AML-193 (cell line): ENCODE measurements at places on chromosomes 7 and 10.

DNA sequence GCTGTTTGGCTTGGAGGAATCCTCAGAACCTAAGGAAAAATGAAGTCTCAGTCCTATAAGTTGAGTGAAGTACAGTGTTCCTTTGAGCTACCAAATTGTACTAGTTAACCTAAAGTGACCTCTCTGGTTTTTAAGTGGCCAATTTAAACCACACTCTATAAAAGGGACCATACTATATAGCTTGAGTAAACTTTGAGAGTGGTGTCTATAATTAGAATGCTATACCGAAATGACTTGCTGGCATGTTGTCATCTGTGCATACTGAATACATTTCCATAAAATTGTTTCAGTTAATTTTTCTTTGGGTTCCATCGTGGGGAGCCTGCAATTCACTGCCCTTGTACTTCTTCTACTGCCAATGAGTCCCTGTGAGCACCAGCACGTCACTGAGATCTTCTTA is 151.1 kb downstream of the DKK1 start:
- no peak for DNase-seq

DNA sequence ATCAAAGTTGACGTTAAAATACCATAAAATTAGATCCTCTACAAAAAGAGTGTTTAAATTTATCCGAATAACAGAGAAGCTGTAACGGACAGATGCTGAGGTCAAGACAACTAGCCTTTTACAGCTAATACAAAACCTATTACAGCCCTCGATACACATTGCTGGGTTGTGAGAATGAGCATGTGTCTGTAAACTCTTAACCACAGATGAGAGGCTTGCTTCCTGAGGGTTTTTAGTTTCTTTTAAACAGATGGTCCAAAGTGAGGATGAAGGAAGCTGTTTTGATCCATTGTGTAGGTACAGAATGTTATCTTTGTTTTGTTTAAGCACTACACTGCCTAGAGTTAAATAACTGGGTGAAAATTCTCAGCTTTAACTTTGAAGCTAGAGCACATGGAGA is 578.2 kb downstream of the PARD3 start:
- no peak for DNase-seq

GRCh38 chr10:9450801-9451200 is 1396.3 kb downstream of the GATA3 start:
- no peak for DNase-seq

DNA sequence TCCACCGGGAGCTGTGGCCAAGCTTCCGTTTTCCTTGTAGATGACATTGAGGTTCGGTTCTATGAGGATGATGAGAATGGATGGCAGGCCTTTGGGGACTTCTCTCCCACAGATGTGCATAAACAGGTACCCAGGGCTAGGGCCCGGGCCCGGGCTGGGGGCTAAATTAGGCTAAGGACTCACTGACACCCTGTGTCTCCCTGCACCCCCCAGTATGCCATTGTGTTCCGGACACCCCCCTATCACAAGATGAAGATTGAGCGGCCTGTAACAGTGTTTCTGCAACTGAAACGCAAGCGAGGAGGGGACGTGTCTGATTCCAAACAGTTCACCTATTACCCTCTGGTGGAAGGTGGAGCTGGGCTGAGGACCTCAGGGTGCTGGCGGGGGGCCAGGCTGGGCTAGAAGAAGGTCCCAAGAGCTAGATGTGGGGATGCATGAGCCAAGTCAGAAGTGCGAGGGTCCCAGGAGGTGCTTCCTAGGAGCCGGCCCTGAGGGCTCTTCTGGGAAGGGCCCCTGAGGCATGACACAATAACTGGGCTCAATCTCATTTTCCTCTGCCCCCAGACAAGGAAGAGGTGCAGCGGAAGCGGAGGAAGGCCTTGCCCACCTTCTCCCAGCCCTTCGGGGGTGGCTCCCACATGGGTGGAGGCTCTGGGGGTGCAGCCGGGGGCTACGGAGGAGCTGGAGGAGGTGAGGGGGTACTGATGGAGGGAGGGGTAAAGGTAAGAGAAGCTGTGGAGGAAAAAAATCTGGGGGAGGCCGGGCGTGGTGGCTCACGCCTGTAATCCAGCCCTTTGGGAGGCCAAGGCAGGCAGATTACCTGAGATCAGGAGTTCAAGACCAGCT is 2.9 kb downstream of the NFKB2 start:
- no peak for DNase-seq

DNA sequence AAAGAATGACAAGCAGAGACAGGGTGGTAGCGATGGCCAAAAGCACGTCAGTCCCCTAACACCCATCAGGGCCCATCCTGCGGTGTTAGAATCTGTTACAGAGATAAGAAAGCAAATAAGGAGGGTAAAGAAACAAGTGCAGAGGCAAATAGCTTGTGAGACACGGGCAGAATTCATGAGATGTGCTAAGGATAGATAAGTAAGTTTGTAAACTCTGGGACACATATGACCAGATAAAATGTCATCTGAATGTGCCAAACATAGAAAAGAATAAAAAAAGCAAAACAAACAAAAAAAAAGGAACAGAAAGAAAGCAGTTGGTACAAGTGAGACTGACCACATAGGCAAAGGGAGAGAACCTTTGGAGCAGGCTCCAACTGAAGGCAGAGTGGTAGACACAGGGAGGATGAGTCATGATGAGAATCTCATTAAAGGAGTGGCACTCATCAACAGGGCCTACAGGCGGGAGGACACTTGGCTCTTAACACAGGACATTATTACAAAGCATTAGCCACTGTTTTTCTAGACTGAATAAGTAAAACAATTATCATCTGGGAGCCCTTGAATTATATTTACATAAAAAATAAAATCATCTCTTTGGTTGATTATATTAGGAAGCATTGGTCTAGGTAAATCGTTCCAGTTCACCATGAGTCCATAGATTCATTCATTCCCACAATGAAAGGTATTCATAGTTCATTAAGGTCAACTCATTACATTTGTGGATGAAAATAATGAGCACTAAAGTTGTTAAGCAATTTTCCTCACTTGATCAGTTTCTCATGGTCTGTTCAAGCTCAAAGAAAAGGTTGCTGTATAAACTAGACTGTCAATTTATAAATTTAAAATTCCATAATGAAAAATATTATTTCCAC is 21.5 kb upstream of the EPHB6 start:
- no peak for DNase-seq

GRCh38 chr7:112362731-112363131 is 87.5 kb upstream of the IFRD1 start:
- no peak for DNase-seq

DNA sequence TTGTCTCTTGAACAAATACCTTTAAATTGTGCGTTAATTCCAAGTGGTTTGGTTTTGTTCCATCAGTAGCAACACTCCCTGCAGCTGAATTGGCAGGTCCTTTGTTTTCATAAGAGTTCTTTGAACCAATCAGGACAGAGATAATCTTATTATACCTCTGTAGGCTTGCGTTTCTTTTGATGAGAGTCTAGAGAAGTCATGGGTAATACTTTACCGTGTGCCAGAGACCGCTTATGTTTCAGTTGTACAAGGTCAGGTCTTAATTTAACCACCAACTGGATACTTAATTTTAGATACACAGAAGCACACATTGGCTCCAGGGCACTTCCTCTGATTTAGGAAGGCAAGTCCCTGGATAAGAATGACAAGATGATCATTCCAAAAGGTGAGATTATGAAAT is at the start of gene ASB15:
Gene ASB15 (plus strand): TSS at position 292 of the 400 bp plus-strand sequence. CDS start 12,682 bp downstream, outside the sequence.
- DNase-seq: no peak

DNA sequence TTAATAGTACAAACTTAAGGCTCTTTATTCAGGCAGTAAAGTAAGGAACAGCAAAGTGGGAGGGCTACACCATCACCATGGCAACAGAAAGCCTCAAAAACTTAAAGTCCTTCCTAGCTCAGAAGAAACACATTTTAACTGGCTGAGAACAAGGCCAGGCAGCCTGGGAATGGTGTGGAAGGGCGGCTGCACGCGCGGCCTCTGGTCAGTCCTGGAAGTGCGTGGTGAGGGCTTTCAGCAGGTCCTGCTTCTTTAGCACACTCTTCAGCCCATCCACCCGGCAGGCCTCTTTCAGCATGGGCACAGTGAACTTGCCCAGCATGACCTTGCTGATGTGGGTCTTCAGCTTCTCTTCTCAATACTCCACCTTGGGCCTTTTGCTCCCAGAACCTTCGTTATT is 133.0 kb downstream of the CYP26A1 start:
- no peak for DNase-seq

DNA sequence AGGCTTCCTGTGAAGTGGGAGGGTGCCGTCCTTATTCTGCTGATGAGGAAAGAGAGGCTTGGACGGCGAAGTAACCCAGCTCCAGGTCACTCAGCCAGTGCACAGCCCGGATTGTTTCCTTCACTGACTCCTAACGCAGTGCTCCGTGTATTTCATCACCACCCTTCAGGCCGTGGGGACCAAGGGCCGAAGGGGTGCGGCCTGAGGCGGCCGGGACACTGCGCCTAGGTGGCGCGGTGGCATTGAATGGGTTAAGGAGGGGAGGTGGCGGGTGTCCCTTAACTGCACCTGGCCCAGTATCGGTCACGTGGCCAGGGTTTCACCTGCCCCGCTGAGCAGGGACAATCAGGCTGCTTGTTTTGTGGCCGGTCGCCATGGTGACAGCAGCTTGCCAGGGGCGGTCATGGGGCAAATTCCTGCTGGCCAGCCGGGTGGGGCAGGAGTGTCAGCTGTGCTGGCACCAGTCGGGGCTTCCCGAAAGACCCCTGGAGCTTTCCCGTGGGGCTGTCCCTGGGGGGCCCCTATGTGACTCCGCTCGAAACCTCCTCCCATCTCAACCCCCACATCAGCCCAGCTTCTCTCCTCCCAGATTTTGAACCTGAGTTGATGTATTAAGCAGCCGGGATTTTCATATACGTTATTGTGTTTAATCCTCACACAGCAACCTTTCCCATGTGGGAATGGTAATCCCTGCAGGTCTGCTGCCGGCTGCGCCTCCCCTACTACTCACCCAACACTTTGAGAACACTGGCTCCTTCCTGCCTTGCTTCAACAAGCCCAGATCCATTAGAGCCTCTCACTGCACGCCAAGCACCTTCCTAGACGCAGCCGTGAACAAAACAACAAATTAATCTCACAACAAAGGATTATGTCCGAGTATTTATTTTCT is 4.4 kb upstream of the ABHD11 start:
- DNase-seq: no peak

DNA sequence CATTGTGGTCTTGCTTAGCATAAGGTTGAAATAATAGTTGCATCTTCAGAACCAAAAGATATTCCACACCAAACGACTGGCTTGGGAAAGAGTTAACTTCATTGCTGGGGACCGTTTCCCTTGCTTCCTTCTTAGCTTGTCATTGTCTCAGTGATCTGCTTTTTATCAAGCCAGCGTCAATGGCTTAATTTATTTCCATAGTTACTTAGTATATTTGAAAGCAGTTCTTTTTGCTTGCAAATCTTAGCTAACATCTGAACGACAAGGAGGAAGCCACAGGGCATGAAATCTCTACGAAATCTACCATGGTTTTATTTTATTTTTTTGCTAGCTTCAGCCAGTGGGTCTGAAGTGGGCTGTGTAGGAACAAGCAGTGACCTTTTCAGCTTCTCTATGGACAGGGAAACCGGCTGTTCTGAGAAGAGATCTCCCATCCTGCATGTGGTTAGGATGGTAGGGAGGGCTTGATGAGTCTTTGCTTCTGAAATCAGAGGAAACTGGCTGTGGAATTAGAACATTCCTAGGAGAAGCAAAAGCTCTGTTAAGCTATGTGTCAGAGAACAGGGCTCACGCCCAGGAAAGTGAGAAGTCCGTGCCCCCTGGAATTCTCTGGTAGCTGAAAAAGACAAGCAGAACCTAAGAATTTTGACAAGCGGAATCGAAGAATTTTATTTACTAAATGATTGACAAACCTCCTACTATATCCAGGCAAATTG is 8.0 kb downstream of the SLC18A2 start:
- DNase-seq: no peak

DNA sequence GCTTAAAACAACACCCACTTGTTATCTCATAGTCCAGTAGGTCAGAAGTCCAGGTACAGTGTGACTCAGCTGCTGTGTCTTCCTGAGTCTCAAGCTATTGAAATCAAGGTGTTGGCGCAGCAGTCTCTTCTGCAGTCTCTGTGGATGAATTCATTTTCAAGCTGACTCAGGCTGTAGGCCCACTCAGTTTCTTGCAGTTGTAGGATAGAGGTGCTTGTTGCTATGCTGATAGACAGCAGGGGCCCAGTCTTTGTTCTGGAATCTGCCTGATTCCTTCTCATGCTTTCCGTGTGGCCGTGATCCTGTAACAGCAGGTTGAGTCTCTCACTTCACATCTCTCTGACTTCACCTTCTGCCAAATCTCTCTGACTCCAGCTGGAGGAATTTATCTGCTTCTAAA is 400.4 kb upstream of the POM121L12 start:
- DNase-seq: no peak
